Left renal pelvis (tissue), 4 donors: ENCODE measurements at places on chromosomes 11 and 22. TPM values are rescaled to one million over a fixed set of nuclear protein-coding genes. Genes with fewer than 3 reads are reported as not detected.

GRCh38 chr11:7353100-7353499 lies 101.4 kb downstream of the SYT9 start:
- DNase-seq = no peak

- DNase-seq = no peak
These were observed at the start of gene APOL4 for GRCh38 chr22:36201630-36202319. TSS of gene APOL4 (minus strand) at chr22:36201809. CDS start at chr22:36201734, 75 bp downstream.

GRCh38 chr11:78451371-78452150 lies 33.9 kb upstream of the GAB2 start:
- DNase-seq = no peak

GRCh38 chr11:1869427-1870325 lies 16.8 kb downstream of the LSP1 start:
- DNase-seq = no peak

- DNase-seq = no peak
These were observed 1185.9 kb upstream of the TENM4 start for GRCh38 chr11:80626721-80627120.

- DNase-seq = no peak
These were observed 3.0 kb upstream of the OR9G4 start for GRCh38 chr11:56751480-56751879.

DNA sequence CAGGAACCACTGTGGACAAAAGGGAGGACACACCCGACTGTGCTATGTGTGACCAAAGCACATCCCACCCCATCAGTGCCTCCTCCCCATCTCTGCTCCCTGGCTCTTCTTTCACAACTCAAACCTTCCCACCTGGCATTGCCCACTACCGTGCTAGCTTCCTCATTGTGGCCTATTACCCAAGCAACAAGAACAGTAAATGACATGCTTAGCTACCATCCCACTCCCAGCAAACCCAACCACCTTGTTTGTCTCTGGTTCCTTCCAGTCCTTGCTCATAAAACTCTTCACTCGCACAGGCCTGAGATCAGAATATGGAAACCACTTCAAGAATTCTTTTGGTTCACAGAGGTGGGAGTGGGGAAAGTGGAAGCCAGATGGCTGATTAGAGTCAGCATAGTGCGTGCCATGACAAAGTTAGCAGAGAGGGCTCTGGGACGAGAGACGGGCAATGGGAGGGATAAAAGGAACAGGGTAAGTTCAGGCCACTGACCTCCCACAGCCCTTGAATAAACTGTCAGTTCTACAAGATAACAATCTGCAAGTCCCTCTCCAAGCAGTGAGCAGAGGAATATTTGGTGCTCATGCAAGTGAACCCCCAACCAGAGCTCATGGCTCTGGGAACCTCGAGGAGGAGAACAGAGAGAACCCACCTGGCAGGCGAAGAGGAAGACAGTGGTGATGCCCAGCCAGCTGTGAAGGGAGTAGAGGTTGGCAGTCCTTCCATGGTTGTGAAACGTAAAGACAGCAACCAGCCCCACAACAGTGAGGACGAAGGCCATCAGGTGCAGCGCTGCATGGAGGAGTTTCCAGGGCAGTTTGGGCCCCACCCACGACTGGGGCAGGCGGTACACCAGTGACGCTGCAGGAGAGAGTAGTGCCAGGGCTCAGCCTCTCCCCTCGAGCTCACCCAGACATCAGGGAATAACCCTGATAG lies 8.3 kb downstream of the CYB561A3 start:
- DNase-seq = no peak

DNA sequence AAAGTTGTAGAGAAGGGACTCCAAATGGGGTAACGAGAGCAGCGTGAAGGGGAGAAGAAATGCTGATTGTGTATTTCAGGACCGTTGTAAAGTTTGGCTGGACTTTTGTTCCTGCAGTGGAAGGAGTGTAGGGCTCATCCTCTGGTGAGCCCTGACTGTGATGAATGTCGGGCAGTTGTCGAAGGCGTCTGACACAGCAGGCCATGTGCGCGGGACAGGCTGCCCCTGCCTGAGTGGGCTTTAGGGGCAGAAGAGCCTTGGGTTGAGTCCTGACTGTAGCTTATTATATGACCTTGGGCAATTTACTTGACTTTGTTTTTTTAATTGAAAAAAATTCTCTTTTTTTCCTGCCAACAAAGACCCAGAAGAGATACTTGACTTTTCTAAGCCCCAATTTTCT lies 3.1 kb downstream of the TRMU start:
- no peak for DNase-seq

DNA sequence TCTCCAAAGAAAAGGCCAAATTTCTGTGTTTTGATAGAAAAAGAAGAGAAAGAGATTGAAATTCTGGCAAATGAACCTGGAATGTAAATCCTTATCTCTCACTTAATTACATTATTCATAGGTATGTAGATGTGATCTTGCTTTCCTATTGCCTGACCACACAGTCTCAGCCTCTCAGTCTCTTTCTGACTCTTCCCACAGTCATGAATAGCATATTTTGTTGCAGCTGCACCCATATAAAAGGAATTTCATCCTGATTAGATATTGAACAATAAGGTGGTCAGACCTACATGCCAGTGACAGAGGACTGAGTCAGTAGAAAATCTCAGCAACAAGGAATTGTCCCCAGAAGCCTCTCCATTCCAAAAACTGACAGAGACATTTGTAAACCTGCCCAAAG lies 62.9 kb upstream of the LRRC4C start:
- no peak for DNase-seq

GRCh38 chr11:107202241-107202640 lies 184.0 kb upstream of the GUCY1A2 start:
- DNase-seq = no peak

- peak; percentile 62 for DNase-seq
These were observed 16.0 kb upstream of the PHLDA2 start for GRCh38 chr11:2945031-2945756.

- DNase-seq = no peak
These were observed 49.2 kb downstream of the SHISAL1 start for GRCh38 chr22:44263547-44263946.

GRCh38 chr11:95788921-95789505 lies 569 bp downstream of the FAM76B start:
- peak; percentile 32 for DNase-seq

- DNase-seq = no peak
These were observed 7.8 kb upstream of the TMPRSS13 start for GRCh38 chr11:117936973-117937372.

- DNase-seq = no peak
These were observed 29.2 kb downstream of the NF2 start for GRCh38 chr22:29632672-29633071.

- DNase-seq = peak; percentile 29
These were observed 687.8 kb downstream of the KCNA4 start for GRCh38 chr11:29328961-29329441.

- no peak for DNase-seq
These were observed 154.2 kb downstream of the LARGE1 start for GRCh38 chr22:33766091-33766490.

DNA sequence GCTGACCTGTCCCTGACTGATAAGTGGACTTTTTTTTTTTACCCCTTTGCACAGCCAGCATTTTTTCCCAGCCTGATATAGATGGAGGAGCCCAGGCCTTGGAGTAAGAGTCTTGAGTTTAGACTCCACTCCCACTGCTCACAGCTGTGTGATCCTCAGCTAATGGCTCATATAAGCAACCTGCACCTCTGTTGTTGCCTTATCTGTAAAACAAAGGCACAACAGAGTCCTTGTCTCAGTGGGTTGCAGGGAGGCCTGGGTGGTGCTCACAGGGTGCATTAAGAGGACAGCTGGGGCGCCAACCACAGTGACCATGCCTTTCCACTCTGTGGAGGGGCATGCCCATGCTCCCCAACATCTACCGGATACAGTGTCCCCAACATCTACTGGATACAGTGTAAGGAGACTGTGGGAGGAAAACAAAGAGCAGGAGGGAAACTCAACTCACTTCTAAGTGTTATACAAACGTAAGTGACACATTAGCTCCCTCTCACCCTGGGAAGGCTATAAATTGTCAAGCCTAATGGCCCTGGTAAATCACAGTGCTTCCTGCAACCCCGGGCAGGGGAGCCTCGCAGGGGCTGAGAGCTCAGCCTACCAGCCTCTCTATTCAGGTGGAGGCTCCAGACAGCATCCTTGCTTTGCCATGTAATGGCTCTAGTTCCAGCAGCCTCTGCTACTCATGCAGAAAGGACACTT lies 109.5 kb downstream of the TENM4 start:
- DNase-seq = no peak

DNA sequence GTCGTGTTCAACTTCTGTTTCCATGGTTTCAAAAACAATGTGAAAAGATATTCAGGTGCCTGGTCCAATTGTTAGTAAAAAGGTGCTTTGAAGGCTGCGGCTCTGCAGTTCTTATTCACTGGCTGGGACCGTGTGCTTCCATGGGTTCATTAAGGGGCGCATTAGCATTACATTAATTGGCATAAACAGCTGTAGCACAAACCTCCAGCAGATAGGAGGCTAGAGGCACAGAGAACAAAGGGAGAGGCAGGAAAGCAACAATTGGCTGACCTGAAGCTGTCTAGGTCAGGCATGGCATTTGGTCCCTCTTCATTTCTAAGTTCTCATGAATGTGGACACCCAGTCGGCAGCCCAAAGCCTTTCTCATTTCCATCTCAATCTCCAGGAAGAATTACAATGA lies 16.6 kb downstream of the PAK1 start:
- DNase-seq = no peak

CHRM4 gene
- polyA plus RNA-seq = 0.34 TPM

SLC1A2 gene
- 0.52 TPM for polyA plus RNA-seq

HMGXB4 gene
- polyA plus RNA-seq = 28.3 TPM

LRRC4C gene
- polyA plus RNA-seq = 15.6 TPM
